ENCODE measurements at places on chromosomes 2 and 18.

- DNase-seq, result no peak
Measured at GRCh38 chr2:134258684-134259388, 5.0 kb downstream of the MGAT5 start.

DNA sequence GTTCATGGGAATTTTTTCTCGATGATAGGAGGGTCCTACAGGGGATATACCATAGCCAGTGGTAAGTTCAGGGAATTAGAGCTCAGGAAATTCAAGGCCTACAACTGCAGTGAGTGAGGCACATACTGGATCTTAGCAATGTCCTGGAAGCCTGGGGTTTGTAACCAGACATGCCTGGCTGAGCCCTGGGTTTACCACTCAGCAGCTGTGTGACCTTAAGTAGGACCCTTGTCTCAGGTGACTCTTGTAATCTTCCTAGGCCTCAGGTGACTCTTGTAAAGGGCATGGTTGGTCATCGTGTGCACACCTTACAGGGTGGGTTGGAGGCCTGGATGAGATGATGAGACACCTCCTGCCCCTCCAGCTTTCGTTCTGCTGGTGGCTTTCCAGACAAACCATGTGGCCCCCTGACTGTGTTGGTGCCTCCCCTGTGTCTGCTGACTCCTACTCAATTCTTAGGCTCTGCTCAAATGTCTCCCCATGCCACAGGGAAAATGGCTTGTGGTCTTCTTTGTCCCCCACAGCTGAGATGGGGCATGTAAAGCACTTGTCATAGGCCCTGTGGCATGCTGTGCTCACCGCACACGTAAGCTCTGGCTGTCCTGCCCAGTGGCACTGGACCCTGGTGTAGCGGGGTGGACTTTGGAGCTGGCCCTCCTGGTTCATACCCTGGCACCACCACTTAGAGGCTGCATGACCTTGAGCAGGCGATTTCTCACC lies 94.1 kb downstream of the FHOD3 start:
- no peak for DNase-seq

GRCh38 chr2:9782197-9782719 lies 61.0 kb upstream of the TAF1B start:
- DNase-seq, result no peak

- no peak for DNase-seq
Measured at GRCh38 chr2:6254441-6254840, 562.3 kb downstream of the SOX11 start.

- no peak for DNase-seq
Measured at GRCh38 chr18:35862119-35862640, 110.3 kb upstream of the RMP24 start.

- no peak for DNase-seq
Measured at GRCh38 chr2:120344976-120345581, 857 bp upstream of the INHBB start.

DNA sequence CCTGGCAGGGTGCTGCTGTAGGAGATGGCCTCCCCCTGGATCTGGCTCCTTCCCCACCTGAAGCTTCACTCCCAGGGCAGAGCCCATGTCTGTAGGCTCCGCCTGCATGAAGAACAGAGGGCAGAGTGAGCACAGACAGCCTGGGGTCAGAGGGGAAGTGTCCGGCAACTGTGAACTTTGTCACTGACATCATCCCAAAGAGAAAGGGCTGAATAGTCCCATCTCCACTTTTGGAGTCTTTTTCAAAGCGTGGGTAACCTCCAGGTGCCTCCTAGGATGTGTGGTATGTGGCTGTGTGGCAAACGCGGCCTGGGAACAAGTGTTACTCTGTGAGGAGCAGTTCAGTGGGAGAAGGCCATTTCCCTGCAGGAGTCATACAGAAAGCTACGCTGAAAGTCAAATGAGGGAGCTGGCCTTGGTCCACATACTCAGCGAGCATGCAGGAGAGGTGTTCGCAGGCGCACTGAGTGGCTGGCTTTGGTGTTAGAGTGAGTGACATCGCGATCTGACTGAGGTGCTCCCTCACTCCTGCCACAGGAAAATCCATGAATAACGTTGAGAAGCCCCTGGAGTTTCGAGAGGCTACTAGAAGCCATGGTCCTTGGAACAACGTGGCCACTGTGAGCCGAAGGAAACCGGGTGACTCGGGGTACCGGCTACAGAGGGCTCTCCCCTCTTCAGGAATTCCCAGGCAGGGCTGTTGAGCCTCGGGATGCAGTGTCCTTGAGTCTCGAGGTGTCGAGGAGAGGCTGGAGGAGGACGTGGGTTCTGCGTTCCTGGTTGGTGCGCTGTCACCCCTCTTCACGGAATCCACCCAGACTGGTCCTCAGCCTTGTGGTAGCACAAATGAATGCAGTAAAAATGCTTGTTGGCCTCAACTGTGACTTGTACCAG lies 54.7 kb downstream of the CABLES1 start:
- no peak for DNase-seq

DNA sequence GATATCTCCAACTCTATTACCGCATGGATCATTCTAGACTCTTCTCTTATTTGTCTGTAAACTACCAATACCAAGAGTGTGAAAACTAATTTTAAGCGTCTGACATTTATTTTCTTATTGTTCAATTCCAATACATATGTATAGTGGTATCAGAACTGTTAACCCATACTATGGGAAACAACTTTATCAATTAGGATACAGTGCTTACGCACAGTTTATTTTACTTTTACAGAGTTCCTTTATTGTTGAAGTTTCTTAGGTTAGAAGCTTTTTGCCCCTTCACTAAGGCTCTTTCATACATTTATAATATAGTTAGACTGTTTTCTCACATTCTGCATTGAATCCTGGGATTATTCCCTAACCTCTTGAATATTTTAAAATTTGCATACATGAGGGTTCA lies 198.8 kb upstream of the RGPD4 start:
- no peak for DNase-seq

GRCh38 chr2:166628478-166629136 lies 134.6 kb upstream of the SCN7A start:
- DNase-seq, result no peak
